Stimulated activated CD8-positive, alpha-beta memory T cell treated with anti-CD3 and anti-CD28 coated beads, Interleukin-12 subunit alpha, Interleukin-12 subunit beta, amount 100 ng/mL, for 1 hour (primary cell): ENCODE measurements at places on chromosomes 11 and 22.

GRCh38 chr11:46450846-46451477 is 59.4 kb upstream of the CHRM4 start:
- no peak for DNase-seq

DNA sequence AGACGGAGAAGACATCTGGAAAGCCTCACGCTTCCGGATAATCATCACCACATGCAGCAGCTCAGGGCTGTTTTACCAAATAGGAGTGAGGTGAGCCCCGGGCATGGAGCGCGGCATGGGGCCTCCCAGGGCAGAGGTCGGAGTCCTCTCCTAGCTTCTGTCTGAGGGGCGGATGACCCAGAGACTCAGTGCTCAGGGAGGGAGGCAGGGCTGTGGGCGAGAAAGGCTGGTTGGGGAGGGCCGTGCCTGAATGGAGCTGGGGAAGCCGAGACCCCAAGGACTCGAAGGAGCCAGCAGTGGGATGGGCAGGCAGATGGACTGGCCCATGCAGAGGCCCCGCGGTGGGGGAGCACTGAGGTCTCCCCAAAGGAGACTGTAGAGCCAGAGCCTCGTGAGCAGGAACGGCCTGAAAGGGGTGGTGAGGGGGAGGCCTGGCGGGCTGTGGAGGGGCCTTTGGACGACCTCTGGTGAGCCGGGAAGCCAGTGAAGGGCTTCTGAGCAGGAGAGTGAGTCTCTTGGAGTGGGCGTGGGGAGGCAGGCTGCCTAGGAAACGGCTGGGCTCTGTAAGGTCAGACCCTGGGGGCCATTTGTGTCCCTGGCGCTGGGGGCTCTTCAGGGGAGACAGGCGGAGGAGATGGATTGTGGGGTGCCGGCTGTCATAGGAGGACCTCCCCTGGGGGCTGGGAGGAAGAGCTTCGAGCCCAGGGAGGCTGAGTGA is 24.7 kb upstream of the PANX2 start:
- DNase-seq: no peak

DNA sequence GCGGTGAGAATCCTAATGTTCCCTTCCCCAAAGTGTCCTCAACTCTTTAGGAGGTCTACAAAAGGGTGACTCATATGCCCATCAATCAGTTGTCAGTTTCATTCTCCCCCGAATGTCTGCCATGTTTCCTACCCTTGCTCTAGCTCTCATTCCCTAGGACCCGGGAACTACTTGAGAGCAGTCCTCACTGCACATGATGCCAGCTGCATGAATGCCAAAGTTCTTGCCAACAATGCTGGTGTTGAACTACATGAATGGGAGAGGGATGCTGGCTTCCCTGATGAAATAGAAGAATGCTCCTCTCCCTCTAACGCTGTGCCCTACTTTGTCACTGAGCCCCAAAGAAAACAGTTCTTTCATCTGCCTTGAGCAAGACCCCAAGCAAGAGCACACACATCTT is 12.5 kb upstream of the FSHB start:
- no peak for DNase-seq

DNA sequence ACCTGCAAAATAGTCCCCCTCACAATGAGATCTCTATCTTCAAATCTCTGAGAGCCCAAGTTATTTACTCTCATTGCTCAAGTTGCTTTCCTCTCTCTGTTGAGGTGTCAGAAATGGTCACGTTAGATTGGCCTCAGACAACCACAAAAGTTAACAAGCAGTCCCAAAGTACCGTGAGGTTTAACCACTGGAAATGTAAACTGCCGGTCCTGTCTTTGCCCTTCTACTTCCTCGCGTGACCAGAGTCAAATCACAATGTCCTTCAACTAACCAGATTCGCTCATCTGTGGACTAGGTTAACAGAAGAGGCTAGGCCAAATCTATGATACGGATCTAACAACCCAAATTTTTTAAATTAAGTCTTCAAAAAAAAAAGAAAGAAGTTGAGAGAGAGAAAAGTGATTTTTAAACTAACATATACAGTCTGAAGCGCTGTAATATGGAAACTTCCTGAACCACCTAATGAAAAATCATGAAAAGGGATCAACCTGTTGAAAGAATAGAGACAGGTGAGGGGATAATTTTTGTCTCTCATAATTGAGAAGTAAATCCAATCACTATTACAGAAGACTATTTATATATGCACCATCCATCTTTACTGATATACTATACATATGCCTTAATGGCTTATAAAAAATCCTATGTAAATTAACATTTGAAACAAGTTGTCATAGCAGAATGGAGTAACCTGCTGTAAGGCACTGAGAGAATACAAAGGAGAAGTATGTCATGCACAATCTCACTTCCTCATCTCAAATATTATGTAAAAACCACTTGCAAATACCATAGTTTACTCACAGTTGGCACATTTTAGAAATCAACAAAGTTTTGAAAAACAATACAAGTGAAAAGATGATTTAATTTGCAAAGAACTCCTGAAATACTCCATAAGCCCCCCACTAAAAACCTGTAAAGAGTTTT is 3.3 kb upstream of the JAML start:
- no peak for DNase-seq

DNA sequence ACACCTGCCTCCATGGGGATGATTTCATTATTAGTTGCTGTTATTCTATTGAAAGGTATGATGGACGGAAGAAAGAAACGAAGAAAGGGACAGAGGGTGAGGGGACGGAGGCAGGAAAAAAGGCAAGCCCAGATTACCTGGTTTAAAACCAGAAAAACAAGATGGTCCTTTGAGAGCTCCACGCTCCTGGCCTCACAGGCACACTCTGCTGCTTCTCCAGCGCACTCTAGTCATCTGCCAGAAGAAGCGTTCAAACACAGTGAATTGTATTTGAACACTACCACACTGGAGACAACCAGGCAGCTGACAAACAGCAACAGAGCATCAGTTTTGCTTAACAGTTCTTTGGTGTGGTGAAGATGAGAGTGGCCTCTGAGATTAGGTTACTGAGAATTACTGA is 216.9 kb downstream of the CADM1 start:
- DNase-seq: no peak

DNA sequence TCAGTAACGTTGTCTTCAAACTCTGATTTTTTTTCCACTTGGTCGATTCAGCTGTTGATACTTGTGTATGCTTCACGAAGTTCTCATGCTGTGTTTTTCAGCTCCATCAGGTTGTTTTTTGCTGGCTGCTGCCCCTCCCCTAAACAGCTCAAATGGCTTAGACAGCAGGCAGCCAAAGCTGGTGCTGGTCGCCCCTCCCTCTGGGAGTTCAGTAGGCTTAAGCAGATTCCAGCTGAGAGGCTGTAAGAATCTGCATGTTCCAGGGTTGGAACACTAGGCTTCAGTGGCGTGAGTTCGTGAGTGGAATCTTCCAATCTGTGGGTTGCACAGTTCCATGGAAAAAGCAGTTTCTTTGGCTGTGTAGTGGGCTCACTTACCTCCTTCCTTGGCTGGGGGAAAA is 10.3 kb upstream of the FIBIN start:
- no peak for DNase-seq

DNA sequence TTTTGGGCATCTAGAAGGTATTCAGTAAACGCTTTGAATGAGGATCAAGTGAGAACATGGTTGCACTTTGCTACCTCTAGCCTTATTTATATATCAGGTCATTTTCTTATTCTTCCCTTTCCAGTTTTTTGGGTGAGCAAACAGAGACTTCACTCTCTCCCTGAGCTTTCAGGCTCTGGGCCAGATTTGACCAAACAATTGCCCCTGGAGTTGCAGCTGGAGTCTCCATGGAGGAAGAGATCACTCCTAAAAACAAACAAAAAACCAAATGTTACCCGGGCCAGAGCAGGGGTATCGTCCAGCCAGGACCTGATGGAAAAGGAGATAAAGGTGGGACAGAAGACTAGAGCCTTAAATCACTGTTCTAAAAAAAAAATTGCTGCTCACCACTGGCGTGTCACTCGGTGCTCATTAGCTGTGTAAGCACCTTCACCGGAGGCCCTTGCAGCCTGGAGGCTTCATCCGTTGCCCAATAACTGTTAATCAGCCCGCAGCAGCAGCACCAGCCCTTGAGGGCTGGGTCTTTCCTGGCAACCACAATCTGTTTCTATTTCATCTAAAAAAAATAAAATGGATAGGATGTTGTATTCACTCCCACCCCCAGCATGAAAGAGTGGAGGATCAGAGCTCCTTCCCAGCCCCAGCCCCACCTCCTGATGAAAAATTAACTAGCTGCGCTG is 125.0 kb downstream of the PKNOX2 start:
- no peak for DNase-seq

DNA sequence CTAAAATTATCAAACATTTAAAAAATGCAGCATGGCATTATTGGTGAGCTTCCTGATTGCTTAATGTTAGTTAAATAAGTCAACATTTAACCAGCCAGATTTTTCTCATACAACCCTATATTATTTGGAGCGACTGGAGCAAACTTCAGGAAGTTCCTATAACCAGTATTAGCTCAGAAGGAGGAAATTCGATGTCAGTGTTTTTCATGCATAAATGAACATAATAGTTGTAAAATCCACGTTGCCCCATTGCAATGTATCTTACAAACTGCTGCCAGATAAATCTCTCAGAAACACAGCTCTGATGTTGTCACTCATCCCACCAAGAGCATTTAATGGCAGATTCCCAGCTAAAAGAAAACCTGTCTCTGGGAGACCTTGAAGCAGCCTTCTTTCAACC is 278.5 kb downstream of the CASP12 start:
- no peak for DNase-seq

DNA sequence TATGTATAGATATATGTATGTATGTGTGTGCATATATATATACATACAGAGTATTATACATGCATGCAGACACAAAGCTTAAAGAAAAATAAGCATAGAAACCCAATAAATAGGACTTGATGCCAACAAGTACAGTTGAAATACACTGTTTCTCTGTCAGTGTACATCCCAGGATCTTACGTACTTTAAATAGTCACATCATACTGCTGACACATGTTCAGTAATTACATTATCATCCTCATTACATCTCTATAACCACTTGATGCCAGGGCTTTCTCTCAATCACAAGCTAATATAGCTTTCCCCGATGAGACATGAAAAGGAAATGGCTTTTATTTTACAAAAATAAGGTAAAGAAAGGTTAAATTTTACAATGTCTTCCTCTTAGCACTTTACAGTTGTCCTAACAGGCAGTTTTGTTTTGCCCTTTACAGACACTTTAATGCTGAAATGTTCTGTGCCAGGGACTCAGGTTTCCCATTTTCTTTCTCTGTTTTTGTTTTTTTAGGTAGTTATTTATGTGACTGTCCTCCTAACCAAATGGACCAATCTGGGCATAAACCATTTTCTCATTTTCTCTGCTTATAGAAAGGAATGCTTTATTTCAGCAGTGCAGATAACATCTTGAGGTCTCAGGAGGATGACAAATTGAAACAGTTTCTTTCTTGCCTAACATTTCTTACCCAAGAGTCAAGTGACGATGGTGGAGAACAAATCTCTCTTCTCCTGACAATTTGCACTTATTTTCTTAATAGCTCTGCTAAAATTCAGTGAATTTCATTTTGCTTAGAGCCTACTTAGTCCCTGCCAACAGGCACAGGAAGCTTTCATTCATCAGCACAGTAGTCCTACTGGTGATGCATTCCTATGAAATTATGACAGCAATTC is 350.2 kb downstream of the TTC28 start:
- DNase-seq: no peak

GRCh38 chr11:69637198-69637940 is 3.6 kb upstream of the CCND1 start:
- DNase-seq: no peak

GRCh38 chr11:131661132-131661531 is 290.7 kb downstream of the NTM start:
- DNase-seq: no peak

- peak; percentile 25 for DNase-seq
Measured at GRCh38 chr11:45655347-45655756, 10.1 kb downstream of the CHST1 start.

- DNase-seq: no peak
Measured at GRCh38 chr11:133598906-133599305, 66.6 kb upstream of the OPCML start.

DNA sequence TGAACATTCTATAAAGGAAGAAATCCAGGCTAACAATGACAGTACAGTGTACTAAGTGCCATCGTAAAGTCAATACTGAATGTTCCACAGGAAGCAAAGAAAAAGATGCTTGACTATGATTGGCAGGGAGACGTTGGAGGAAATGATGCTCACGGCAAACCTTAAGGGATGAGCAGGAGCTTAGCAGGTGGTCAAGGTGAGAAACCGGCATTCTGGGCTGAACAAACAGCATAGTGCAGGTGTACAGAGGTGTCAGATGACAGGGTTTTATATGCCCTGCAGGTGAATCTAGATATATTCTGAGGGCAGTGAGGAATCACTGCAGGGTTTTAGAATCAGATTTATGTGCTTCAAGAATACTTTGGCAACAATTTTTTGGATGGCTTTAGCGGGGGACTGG is 85.3 kb upstream of the HEPHL1 start:
- DNase-seq: no peak

DNA sequence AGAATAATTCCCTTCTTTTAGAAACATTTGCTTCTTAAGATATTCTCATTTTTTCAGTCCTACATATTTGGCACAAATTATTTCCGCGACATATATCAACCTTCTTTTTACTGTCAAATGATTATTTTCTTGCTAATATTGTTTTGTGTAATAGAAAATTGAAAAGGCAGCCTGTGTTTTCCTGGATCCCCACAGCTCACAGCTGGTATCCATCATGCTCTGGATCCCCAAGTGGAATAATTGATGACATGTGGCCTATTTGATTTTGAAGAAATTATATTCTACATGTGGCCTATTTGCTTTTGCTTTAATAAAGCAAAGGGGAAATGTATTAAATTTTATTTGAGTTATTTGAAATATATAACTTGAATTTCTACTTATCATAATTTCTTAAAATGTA is 199.4 kb upstream of the LUZP2 start:
- no peak for DNase-seq

DNA sequence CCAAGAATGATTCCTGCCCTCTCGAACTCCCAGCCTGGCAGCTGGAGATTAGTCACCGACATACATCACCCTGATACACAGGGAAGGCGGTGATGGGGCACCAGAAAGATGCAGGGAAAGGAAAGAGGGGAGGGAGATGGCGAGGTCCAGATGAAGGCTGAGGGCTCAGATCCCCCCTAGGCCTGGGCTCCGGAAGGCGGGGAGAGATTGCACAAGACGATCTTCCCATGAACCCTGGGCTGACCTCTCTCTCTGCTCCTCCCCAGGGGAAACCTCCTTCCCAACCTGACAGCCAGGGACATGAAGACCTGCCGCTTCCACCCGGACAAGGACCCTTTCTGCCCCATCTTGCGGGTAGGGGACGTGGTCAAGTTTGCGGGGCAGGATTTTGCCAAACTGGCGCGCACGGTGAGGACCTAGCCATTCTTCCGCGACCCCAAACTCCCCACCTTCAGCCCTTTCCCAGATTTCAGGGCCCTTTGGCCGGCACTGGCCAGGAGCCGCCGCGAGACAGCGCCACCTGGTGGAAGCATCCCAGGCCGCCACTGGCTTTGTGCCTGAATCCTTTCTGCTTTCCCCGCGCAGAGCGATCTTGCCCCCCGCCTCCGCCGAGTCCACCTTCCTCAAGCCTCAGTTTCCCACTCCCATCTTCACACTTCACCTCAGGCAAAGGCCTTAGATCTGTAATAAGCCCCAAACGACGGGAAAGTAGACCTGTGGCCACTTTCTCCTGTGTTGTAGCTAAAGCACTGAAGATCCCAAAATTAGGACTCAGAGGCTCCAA is 11.5 kb downstream of the P2RX3 start:
- peak; percentile 42 for DNase-seq

GRCh38 chr11:77152846-77153245 is 24.8 kb downstream of the MYO7A start:
- no peak for DNase-seq

GRCh38 chr11:35466058-35466457 is 46.7 kb upstream of the SLC1A2 start:
- no peak for DNase-seq
